ENCODE measurements at places on chromosomes 12 and 14.

- no peaks in the 10 kb centered on the region for H3K27me3 ChIP-seq
- H3K27ac ChIP-seq = no peak overlapping the region
- H3K4me1 ChIP-seq = peaks cover 20% of the 10 kb centered on the region
- H3K36me3 ChIP-seq = no peaks in the 10 kb centered on the region
Observed at GRCh38 chr12:12877153-12877768, 14.1 kb upstream of the GPRC5A start.

GRCh38 chr12:8553088-8553627 lies 12.5 kb upstream of the CLEC4E start:
- no peaks in the 10 kb centered on the region for H3K27me3 ChIP-seq
- H3K36me3 ChIP-seq = no peaks in the 10 kb centered on the region
- no peak for DNase-seq
- H3K4me1 ChIP-seq = no peaks in the 10 kb centered on the region
- no peak overlapping the region for H3K4me3 ChIP-seq

- H3K27ac ChIP-seq = no peak overlapping the region
- H3K4me1 ChIP-seq = no peaks in the 10 kb centered on the region
- H3K27me3 ChIP-seq = no peaks in the 10 kb centered on the region
- no peak for DNase-seq
- H3K4me3 ChIP-seq = no peak overlapping the region
- H3K36me3 ChIP-seq = no peaks in the 10 kb centered on the region
Observed at GRCh38 chr14:76237349-76237990, 85.7 kb downstream of the GPATCH2L start.

DNA sequence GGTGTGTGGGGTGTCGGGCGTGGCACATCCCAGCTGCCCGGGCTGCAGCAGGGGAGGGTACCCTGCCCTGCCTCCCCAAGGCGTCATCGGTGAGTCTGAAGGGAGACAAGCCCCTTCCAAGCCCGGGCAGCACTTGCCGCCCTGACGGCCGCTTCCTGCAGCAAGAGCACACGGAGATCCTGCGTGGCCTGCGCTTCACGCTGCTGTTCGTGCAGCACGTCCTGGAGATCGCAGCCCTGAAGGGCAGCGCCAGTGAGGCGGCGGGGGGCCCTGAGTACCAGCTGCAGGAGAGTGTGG lies 10.1 kb upstream of the PUS1 start:
- no peak for DNase-seq

GRCh38 chr14:38243696-38244240 lies 12.1 kb downstream of the CLEC14A start:
- H3K27me3 ChIP-seq = no peaks in the 10 kb centered on the region
- no peaks in the 10 kb centered on the region for H3K36me3 ChIP-seq
- no peak for DNase-seq
- H3K27ac ChIP-seq = no peak overlapping the region
- no peak overlapping the region for H3K4me3 ChIP-seq

- no peaks in the 10 kb centered on the region for H3K27me3 ChIP-seq
- DNase-seq = no peak
- H3K27ac ChIP-seq = no peak overlapping the region
Observed at GRCh38 chr12:47449797-47450196, 256.0 kb downstream of the RPAP3 start.

- no peak overlapping the region for H3K4me3 ChIP-seq
- H3K27ac ChIP-seq = no peak overlapping the region
- no peaks in the 10 kb centered on the region for H3K4me1 ChIP-seq
- peaks cover 4% of the 10 kb centered on the region for H3K36me3 ChIP-seq
Observed at GRCh38 chr14:81472096-81472800, 61.4 kb downstream of the SEL1L start.

GRCh38 chr12:41653386-41654326 lies 465.5 kb downstream of the PDZRN4 start:
- H3K27me3 ChIP-seq = no peaks in the 10 kb centered on the region
- DNase-seq = no peak
- H3K4me1 ChIP-seq = no peaks in the 10 kb centered on the region
- no peaks in the 10 kb centered on the region for H3K36me3 ChIP-seq
- no peak overlapping the region for H3K4me3 ChIP-seq

DNA sequence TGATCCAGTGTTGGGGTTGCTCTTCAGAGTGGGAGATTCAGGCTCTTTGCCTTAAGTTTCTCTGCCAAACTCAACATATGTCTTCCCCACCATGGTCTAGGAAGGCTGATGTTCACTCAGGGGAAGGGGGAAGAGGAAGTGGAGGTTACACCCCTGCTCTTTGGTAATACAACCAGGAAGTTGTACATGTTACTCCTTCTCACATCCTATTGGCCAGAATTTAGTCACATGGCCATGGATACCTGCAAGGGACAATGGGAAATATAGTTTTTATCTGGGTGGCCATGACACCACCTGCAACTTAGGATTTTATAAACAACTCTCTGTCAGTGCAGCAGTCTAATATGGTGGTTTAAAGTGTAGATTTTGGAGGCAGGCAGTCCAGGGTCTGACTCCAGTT lies 150.9 kb downstream of the TBX5 start:
- H3K4me3 ChIP-seq = no peak overlapping the region
- no peak for DNase-seq
- no peaks in the 10 kb centered on the region for H3K36me3 ChIP-seq
- H3K27ac ChIP-seq = no peak overlapping the region
- H3K27me3 ChIP-seq = no peaks in the 10 kb centered on the region

DNA sequence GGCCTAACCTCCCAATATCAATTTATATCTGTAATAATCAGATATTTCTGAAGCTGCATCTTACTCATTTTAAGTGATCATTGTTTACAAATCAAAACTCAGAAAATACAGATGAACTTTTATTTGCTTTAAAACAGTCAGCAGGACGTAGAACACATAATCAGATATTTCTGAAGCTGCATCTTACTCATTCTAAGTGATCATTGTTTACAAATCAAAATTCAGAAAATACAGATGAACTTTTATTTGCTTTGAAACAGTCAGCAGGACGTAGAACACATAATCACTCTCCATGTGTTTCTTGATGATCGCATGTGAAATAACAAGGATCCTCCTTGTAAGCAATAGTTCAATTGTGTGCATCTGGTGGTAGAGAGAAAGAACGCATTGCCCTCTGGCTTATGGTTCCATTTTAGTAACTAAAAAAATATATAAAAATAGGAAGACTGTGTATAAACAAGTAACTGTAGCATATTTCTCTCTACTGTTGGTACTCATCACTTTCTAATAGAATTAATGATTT lies 15.0 kb upstream of the TMTC2 start:
- no peaks in the 10 kb centered on the region for H3K27me3 ChIP-seq
- no peaks in the 10 kb centered on the region for H3K4me1 ChIP-seq
- no peak overlapping the region for H3K4me3 ChIP-seq
- no peak for DNase-seq

DNA sequence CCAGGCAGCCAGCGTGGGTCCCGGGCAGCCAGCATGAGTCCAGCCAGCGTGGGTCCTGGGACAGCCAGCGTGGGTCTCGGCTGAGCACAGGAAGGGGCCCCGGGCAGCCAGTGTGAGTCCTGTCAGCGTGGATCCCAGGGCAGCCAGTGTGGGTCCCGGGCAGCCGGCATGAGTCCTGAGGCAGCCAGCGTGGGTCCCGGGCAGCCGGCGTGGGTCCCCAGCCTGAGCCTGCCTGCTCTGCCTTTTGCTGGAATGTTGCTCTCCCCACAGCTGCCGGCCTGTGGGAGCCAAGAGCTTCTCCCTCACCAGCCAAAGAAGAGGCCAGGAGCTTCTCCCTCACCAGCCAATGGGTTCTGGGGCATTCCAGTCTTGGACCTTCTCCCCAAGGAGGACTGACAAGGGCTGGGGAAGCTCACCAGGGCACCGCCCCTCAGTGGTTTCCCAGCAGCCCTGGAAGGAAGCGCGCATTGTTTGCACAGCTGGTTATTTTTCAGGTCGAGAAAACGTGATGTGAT lies 15.0 kb upstream of the RFLNA start:
- H3K27ac ChIP-seq = no peak overlapping the region
- no peak overlapping the region for H3K4me3 ChIP-seq
- DNase-seq = no peak
- no peaks in the 10 kb centered on the region for H3K4me1 ChIP-seq
- no peaks in the 10 kb centered on the region for H3K36me3 ChIP-seq
- H3K27me3 ChIP-seq = no peaks in the 10 kb centered on the region

- no peak overlapping the region for H3K27ac ChIP-seq
- no peaks in the 10 kb centered on the region for H3K27me3 ChIP-seq
- peak; percentile 64 for DNase-seq
- no peaks in the 10 kb centered on the region for H3K36me3 ChIP-seq
- no peak overlapping the region for H3K4me3 ChIP-seq
Observed at GRCh38 chr12:89542912-89543592, 17.2 kb upstream of the POC1B start.

GRCh38 chr12:116919706-116920485 lies 9.1 kb downstream of the FBXW8 start:
- no peaks in the 10 kb centered on the region for H3K27me3 ChIP-seq
- no peak overlapping the region for H3K4me3 ChIP-seq
- DNase-seq = no peak
- H3K4me1 ChIP-seq = peaks cover 11% of the 10 kb centered on the region
- peaks cover 2% of the 10 kb centered on the region for H3K36me3 ChIP-seq
- H3K27ac ChIP-seq = no peak overlapping the region

DNA sequence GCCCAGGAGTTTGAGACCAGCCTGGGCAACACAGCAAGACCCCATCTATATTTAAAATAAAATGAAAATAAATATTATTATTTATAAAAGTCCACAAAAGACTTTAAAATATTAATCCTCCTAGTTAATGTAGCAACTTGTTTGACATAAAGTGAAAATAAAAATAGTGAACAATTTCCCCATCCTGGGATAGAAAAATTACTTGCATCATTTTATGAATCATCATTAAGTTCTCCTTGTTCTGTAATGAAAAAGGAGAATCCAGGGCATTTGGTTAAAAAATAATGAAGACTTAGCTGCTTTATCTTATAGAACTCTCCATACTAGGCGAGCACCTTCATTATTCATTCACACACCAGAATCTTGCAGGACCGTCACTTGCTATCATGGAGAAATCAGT lies 66.1 kb downstream of the ELK3 start:
- peaks cover 33% of the 10 kb centered on the region for H3K36me3 ChIP-seq
- DNase-seq = no peak
- no peaks in the 10 kb centered on the region for H3K27me3 ChIP-seq
- H3K4me1 ChIP-seq = no peaks in the 10 kb centered on the region

Data from trophoblast cell (in vitro differentiated cells and primary cell).